ENCODE measurements at places on chromosomes 2 and 18.

GRCh38 chr18:48576457-48576771 lies 37.6 kb downstream of the CTIF start:
- no peak for DNase-seq

GRCh38 chr2:101748000-101748399 lies 50.5 kb downstream of the MAP4K4 start:
- no peak for DNase-seq

GRCh38 chr2:234979204-234980167 lies 27.7 kb downstream of the SH3BP4 start:
- DNase-seq: no peak

- no peak for DNase-seq
Observed at GRCh38 chr2:22748909-22749308, 636.1 kb upstream of the KLHL29 start.

- DNase-seq: no peak
Observed at GRCh38 chr2:29810956-29811355, 110.4 kb downstream of the ALK start.

DNA sequence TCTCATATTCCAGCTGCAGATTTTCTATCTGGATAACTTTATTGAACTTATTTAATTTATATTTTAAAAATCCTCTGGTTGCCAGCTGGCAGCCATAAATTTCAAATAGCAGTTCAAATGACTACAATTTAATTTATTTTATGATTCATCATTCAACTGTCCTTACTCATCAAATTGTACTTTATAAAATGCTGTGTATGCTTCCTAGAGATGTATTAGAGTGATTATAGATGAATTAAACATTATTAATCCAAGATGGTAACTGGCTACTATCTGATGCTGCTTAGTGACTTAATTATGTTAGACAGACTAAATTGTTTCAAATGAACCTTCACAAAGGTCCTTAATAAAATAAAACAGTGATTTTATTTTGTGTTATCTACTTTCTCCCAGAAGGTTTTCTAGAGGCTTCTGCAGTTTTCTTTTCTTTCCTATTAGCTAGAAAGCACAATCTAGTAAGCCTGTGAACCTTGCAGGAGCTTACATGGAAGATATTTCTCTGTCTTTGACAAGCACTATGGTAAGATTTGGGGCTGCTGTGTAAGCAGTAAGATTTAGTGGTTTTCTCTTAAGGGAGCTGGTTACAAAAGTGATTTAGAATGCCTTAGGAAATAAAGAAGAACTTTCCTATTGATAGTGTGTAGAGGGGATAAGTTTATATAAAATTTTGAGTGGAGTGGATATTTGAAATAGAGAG lies 322.3 kb downstream of the FSIP2 start:
- no peak for DNase-seq

DNA sequence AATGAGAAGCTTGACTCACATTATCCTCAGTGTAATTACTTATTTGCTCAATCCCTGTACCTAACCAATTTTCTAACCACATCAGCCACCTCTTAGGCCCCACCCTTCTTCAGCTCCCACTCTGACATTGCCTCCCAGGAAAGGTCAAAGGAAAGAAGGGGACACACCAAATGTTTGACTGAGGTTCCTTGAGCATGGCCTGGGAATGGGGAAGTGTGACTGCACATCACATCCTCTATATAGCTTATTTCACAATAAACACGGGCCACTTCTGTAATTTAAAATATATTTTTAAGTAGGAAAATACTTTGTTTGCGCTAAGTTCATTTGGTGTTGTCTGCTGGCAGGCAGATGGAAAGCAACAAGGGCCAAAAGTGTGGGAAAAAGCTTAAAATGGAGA lies 3.0 kb upstream of the FIGLA start:
- DNase-seq: no peak

- no peak for DNase-seq
Observed at GRCh38 chr2:16167870-16168426, 227.6 kb downstream of the MYCN start.

DNA sequence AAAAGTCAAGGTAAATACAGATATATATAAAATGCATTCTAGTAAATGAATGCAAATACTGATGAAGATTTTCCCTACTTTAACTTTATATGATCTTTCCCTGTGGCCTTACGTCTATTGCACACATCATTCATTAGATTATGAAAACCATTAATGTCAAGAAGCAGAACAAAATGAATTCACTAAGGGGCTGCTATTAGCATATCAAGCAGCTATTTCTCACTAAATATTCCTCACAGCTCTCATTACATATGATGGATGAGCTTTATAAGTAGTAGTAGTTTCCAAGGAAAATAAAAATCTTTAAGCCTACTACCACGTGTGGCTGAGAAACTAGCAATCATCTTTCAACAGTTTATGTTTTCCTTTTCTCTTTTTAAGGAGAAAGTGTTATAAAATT lies 702.8 kb upstream of the SLC39A10 start:
- no peak for DNase-seq

DNA sequence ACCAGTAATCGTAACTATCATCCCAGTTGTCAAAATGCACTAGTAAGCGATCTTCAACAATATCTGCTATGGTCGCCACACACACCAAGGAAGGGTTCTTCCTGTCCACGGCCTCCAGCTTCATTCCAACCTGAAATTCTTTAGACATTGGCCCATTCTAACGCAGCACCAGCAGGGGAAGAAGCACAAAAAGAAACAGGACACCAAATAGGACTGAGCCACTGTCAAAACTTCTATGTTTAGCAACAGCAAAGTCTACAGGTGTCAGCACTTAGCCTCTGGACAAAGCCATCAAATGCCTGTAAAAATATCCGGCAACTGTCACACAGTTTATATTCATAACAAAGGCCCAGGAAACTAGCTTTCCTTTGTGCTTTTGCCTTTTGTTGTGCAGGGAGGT lies 175.0 kb downstream of the L3MBTL4 start:
- DNase-seq: no peak

DNA sequence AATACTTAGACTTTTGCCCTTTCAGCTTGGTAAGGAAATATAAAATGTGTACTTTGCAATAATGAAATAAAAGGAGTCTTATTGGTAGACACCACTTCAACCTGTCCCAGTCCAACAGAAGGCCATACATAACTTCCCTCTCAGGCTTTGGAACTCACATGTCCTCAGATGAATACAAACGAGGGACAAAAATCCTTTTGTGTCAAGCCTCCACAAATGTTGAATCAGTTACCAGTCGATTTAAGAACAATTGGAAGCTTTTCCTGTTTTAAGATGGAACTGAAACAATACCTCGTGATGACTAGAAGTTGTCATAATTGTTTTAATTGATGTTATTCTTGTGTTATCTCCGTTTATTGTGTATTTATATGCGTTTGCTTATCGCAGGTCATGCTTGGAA lies 385.1 kb upstream of the POU3F3 start:
- DNase-seq: no peak

DNA sequence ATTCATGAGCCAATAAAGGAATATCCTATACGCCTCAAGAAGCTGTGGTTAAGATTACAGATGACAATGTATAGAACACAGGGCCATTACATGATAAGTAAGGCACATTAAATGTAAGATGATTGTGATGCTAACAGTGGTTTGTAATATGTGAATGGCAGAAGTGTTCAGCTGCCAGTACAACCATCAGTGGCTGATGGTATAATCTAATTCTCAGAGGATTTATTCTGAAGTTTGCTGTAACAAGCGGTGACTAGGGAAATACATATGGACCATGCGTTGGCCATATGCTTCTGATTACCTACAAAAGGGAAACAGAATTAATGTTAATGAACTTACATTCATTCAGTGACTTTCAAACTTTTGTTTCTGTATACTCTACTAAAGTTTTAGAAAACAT lies 750.8 kb upstream of the KLHL29 start:
- DNase-seq: no peak

DNA sequence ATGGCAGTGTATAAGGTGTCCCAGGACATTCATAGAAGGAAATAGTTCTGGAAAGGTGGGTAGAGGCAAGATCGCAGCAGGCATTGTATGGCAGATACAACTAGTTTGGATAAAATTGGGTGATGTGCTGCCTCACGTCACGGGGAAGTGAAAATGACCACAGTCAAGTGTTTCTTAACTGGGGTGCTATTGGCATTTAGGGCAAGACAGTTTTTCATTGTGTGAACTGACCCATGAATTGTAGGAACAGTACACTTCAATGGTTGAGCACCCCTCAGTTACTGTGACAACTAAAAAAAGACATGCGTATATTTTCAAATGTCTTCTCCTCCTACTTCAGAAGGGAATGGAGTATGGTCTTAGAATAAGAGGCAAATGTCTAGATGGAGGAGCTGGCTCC lies 22.3 kb upstream of the CYRIA start:
- DNase-seq: no peak

DNA sequence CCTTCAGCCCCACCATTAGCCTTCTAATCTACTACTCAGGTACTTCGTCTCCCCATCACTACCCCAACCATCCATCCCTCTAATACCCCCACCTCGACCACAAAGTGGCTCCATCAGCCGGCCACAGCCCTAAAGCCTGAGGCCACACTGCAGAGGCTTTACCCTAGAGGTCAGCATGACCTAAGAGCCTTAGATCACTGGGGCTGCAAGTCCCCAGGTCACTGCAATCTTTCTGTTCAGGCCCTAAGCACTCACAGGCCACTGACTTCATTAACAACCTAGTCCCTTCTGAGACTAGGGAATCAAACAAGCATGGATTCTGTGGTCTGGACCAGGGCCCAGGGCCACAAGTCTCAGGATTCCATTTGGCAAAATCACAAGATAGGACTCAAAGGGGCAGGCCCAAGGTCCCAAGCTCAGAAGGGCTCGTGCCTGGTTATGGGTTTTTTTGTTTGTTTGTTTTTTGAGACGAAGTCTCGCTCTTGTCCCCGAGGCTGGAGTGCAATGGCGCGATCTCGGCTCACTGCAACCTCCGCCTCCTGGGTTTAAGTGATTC lies 37.0 kb upstream of the PKDCC start:
- no peak for DNase-seq

DNA sequence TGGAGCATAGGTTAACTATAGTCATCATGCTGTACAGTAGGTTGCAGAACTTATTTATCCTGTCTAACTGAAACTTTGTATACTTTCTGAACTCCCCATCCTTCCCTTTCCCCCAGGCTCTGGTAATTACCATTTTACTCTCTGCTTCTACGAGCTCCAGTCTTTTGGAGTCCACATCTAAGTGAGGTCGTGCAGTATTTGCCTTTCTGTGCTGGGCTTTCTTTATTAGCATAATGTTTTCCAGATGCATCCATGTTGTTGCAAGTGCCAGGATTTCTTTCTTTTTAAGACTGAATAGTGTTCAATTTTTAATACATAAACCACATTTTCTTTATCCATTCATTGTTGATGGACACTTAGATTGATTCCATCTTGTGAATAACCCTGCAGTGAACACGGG lies 464.1 kb downstream of the TGIF1 start:
- no peak for DNase-seq

DNA sequence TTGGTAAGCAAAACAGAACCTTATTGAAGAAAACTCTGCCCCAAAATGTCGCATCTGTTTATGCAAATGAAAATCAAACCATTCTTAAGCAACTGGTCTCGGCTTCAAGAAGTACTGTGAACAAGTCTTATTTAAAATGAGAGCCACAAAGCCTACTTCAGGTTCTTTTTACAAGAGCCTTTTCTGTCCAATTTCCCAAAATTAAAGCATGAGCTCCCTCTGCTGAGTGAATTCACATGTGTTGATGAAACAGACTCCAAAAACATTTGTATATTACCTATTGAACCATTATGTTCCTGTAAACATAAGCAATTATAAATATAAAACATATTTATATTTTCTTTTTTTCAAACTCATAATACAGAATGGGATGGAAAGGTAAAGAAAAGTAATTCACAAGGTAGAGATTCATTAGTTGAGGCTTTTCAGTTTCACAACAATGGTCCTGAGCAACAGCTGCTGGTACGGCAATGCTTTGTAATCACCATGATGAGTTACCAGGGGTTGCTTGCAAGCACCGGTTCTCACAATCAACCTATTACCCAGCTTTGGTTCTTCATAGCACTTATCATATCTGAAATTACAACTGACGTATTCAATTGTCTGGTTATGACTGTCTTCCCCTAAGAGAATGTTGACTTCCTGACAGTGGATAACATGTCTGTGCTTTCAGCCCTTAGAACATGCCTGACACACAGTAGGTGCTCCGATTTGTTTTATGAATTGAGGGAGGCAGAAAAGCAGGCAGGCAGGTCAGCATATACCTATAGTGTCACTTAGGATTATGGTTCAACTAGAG lies 108.4 kb upstream of the BZW1 start:
- DNase-seq: peak; percentile 65

DNA sequence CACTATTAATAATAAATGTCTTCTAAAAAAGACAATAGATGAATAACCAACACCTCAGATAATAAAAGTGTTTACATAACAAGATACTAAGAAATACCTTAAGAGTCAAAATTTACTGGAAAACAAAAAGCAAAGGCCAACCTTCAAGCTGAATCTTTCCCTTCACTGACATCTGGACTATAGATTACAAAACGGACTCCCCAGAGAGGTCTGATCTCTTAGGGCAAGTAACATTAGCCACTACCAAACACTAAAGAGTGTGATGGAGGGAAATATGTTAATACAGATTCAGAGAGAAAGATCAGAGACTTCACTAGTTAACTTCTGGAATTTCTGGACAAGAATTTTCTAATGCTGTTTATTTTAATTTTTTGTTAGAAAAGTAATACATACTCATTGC lies 13.9 kb downstream of the CLASP1 start:
- no peak for DNase-seq

- DNase-seq: no peak
Observed at GRCh38 chr2:222736301-222736700, 64.8 kb downstream of the MOGAT1 start.

DNA sequence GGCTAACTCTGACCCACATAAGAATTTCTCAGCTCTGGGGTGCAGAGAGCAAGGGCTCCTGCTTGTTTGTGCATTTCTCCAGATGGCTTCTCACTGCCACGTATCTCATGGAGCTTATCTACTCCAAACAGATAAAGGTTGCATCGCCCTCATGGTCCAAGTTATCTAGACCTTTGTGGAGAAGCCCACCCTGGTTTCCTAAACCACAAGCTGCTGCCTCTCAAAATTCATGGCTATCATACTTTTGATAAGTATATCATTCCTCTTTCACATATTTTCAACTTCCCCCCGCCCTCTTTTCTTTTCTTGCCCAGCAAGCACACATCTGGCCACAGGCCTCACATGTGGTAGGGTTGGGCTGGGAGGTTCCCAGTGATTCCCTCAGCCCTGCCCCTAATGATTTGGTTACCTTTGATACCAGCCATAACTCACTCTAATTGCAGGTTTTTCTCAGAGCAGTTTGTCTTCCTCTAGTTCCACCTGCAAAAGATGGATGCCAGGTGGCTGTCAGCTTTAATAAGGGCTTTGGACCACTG lies 146.0 kb downstream of the RHBDD1 start:
- DNase-seq: peak; percentile 39

DNA sequence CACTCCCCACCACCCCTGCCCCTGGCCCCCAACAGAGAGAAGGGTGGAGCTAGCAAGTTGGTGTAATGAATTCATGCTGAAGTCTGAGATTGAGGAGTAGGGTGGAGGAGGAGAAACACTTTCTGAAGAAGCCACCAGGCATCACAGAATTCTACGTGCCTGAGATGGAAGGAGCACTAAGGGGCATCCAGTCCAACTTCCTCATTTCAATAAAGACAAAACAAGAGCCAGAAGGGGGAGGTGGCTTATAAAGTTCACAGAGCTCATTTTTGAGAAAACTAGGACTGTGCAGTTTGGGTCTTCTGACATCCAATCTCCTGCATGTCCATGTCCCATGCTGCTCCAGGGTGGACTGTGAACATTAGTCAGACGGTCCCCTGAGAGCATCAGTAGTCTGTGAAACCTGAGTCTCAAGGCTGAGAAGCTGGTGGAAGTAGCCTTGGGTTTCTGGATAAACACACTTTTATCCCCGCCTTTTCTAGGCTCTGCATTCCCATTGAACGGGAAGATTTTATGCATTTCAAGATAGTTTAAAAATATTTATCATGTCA lies 77.7 kb downstream of the TRIM43 start:
- DNase-seq: no peak
